Frontal cortex (tissue), 4 donors: ENCODE measurements at places on chromosomes 6 and 20.

DNA sequence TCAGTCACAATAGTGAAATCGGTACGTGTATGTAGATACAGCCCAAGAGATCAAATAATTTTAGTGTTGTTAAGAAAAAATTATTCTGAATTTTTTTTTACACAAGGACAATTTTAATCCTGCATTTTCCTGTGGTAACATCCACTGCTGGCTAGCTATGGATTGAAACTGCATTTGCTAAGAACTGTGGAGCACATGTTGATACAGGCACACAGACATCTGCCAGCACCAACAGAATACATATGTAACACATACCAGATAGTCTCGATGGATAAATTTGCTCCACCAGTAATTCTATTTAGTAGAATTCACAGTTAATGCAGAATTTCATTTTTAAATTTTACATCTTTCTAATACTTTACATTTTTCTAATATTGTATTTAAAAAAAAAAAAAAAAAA is 2.2 kb downstream of the ASIP start:
- no peak for DNase-seq

DNA sequence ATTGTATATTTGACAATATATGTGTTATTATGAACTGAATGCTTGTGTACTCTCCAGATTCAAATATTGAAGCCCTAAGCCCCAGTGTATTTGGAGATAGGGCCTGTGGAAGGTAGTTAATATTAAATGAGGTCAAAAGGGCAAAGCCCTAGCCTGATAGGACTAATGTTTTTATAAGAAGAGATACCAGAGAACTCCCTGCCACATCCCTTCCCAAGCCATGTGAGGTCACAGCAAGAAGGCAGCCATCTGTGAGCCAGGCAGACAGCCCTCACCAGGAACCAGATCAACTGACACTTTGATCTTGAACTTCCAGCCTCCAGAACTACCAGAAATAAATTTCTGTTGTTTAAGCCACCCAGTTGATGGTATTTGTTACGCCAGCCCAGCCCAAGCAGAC is 36.4 kb upstream of the FBXL4 start:
- no peak for DNase-seq

- DNase-seq = no peak
Measured at GRCh38 chr20:32918751-32919150, 60.0 kb downstream of the EFCAB8 start.

DNA sequence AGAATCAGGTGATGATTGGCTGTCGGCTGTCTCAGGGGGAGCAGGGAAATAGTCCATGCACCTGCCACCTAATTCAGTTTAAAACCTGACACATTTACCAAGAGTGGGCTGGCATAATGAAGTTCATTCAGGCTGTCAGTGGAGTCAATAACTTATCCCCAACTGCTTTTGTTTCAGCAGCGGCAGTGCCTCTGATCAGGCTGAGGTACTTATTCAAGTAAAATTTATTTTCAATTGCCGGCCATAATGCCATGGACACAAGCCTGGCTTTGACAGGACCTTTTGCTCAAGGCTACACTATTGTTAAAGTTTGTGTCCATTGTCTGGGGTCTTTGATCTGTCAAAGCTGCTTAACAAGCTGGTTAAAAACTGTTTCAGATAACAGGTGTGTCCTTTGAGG is 20.6 kb downstream of the OLIG3 start:
- DNase-seq = no peak

GRCh38 chr6:84449220-84449619 is 221.8 kb upstream of the CEP162 start:
- no peak for DNase-seq

DNA sequence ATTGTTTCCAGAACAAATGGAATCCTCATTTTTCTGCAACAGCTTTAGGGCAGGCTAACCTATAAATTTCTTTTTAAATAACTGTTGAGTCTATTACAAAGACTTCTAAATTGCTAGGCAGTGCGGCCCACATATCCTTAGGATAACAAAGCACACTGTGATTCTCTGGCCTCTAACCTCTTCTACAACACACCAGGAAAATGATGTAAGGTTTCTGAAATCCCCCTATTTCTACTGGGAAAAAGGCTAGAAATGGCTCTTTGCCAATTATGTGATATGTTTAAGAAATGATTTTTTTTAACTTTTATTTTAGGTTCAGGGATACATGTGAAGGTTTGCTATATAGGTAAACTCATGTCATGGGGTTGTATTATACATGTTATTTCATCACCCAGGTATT is 17.3 kb upstream of the NT5E start:
- no peak for DNase-seq

DNA sequence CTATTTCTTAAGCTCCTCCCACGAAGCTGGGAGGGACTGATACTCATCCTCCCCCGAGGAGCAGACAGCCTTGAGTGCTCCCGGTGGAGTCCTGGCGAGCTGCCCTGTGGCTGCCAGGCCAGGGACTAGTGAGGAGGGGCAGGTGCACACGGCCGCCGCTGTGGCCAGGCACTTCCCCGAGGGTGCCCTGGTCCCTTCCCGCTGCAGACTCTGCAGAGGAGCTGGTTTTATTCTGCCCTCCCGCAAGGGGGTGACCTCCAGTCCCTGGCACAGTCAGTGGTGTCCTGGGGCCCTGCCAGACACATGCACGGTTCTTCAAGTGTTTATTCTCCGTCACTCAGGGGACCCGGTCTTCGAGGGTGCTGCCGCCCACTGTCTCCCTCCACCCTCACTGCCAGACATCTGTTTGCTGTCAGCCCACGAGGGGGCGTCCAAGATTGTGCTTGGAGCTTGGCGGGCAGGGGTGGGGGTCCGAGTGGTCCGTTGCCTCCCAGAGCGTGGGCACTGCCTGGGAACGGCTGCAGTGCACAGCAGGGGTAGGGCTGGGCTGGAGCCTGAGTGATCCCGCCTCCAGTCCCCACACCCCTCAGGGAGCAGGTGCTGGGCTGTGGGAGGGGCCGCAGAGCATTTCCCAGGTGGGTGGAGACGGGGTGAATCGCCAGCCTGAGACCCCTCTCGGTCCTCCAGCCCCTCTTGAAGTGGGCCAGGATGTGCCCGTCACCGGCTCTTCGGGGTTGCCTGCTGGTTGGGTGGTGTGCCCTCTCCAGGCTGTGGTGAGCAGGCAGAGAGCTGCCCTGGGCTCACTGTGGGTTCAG is 3.1 kb upstream of the CABLES2 start:
- peak; percentile 72 for DNase-seq

- DNase-seq = no peak
Measured at GRCh38 chr6:137490006-137490905, 3.9 kb downstream of the OLIG3 start.

DNA sequence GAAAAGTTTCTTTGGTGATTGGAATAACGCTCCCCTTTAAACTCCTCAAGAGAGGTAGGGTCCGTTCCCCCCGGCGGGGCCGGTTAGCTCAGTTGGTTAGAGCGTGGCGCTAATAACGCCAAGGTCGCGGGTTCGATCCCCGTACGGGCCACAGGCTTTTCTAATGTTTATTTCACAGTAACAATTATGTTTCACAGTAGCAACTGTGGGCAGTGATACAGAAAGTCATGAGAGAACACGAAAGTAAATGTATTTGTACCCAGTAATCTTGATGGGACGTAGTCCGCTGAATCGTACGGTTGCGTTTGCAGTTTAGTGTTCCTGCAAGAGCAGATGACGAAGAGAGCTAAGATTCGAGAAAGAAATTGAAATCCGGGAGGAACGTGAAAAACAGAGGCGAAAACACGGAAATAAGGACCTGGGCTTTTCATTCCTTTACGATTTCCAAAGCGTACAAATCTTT is 505.5 kb downstream of the PRIM2 start:
- DNase-seq = no peak

- no peak for DNase-seq
Measured at GRCh38 chr6:79842376-79843040, 104.8 kb downstream of the ELOVL4 start.

- DNase-seq = no peak
Measured at GRCh38 chr20:32150291-32150848, 40.9 kb downstream of the TM9SF4 start.

- no peak for DNase-seq
Measured at GRCh38 chr6:22364306-22364705, 67.5 kb upstream of the PRL start.

DNA sequence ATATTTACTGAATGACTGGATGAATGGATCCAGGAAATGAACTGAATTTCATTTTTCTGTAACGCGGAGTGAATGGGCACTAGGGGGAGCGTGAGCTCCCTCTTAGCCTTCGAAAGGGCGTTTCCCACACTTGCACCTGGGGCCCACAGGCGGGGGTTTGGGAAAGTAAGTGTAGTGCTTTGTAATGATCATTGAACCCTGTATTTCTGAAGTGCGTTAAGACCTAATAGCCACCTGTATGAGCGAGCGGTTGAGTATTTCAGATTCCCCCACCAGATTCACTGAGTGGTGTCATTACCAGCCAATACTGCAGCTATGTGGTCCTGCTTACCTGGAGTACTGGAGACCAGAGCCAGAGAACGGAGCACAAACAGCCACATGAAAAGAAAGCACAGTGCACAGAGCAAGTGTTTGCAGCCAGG is 10.5 kb downstream of the SYTL3 start:
- no peak for DNase-seq

GRCh38 chr6:148295261-148295887 is 47.3 kb upstream of the SASH1 start:
- DNase-seq = no peak

- no peak for DNase-seq
Measured at GRCh38 chr6:51891784-51892183, 195.6 kb downstream of the PKHD1 start.

DNA sequence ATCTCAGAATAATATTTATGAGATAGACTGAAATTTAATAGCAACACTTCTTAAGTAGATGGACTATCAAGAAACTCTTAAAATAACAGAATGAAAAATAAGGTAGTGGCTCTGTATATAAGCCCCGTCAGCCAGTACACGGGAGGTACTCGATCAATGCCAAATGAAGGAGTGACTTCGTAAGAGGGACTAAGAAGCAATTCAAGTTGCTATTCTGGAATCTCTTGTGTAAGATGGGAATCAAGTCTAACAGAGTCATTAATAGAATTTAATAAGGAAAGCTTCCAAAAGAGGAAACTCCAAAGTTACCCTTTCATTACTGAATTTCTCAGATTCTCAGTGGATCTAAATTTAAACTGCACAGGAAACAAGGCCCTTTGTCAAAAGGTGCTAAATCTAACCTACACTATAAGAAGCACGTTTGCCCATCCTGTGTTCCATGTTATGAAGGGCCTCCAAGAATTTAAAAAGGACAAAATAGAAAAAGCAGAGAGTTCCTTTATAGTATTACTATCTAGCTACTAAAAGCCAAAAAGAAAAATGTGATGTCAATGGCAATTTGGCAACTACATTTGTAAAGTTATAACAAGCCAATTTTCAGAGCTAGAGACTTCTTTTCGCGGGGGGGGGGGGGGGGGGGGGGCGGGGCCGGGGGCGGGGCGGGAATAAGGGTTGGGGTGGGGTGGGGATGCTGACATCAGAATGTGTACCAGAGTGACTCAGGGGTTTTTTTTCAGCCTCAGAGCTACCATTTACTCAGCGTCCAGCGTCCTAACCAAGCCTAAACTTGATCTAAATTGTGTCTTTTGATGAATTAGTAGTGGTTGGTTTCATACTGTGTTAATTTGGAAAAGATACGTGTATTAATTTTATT is 200.6 kb downstream of the GMPR start:
- DNase-seq = no peak

- DNase-seq = no peak
Measured at GRCh38 chr20:46324960-46325703, 16.8 kb upstream of the CDH22 start.

DNA sequence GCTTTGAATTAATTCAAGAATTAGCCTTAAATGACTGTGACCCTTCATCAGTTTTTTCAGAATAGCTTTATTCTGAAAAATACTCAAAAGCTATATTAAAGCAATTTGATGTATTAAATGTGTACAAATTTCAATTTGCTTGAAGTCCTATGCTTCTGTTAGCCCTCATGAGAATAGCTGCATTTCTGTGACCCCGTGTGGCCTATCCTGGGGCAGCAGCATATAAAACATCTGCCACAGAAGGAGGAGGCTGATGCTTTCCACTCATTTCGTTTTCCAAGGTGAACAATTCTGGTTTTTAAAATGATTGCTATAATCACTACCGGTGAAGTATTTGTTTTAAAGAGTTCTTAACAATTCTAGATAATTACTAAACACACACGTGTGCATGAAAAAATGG is 360.3 kb downstream of the BTBD9 start:
- DNase-seq = no peak

GRCh38 chr6:166745801-166746668 is 119.0 kb upstream of the RPS6KA2 start:
- DNase-seq = no peak

DNA sequence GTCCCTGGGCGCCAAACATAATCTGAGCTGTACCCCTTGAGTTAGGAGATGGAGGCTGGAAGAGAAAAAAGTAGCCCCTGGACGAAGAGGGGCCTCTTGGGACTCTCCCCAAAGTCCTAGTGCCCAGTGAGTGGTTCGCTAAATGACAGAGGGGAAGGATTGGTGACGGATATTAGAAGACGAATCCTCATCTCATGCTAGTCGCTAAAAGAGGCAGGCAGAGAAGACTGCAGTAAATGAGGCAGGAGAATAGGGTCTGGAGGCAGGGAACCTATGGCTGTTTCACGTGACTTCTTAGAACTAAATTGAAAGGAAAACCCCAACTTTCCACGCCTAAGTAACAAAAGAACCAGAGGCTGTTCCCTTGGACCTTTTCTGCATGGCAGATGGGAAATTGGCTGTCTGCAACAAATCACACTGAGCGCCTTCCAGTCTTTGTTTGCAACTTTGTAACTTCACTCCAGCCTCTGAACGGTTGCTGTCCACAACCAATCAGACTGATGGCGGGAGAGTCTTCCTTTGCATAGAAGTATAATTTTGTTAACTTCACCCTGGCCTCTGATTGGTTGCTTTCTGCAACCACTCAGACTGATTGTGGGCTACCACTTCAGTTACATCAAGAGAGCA is 731 bp upstream of the RBL1 start:
- no peak for DNase-seq

DNA sequence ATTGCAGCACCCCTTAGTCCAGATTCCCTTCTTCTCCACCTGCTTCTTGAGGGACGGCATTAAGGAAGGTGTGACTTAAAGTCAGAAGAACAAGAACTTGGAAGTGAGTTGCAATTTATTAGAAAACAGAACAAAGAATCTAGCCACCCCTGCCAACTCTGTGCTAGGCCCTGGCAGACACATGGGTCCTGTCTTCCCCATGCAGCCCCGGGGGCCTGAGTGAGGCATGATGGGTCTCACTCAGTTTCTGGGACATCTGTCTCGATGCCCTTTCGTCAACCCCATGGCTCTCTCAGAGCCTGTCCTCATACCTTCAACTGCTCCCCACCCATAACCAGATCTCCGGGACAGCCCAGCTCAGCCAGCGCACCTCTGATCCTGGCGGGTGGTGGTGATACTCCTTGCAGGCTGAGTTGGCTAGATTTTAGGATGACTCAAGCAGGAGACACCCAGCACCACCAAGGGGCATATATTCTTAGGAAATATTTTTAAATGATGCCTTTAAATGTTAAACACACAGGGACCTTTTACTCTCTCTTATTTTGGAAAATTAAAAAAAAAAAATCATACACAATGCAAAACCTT is 143.2 kb upstream of the RNF24 start:
- DNase-seq = no peak
